ENCODE measurements at places on chromosomes 4 and X.

DNA sequence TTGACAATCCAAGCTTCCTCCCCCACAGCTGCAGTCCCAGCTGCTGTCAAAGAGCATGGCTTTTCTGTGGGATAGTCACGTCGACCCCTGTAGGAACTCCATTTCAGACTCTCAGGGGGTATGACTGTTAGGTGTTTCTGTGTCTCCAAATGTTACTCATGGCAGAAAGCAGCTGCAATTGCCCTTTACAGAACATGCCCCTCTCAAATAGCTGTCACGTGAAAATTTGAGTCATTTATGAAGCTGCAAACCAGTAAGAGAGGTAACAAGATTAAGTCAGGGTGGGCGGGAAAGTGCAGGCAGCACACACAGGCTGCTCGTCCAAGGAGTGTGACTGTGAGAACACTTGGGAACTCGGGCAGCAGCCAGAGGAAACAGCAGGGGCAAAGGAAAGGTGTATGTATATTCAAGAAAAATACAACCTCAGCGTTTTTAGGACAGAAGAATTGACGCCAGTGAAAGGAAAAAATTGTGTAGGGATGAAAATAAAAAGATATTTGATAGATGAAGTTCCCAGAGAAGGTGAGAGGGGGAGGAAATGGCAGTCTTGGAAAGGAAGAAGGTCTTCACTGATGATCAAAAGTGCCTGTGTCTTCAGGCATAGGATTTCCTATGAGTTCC is 66.5 kb upstream of the TMEM184C start:
- DNase-seq = peak; percentile 67

GRCh38 chr4:81666491-81666890 is 194.8 kb upstream of the RASGEF1B start:
- no peak for DNase-seq

GRCh38 chr4:53101191-53101581 is 239.1 kb downstream of the RASL11B start:
- DNase-seq = no peak

GRCh38 chr4:130675266-130675665 is 1579.3 kb downstream of the C4orf33 start:
- DNase-seq = no peak

Data from brain pericyte (primary cell).